Forelimb muscle (tissue), 1 donor: ENCODE measurements at places on chromosomes 6 and 20. TPM values are rescaled to one million over a fixed set of nuclear protein-coding genes. Genes with fewer than 3 reads are reported as not detected.

The PRRT1 gene
- polyA plus RNA-seq: 1.3 TPM

The FHL5 gene
- 1.7 TPM for polyA plus RNA-seq

The PPP1R14C gene
- 55.8 TPM for polyA plus RNA-seq

The SPATA25 gene
- 10.3 TPM for polyA plus RNA-seq

The MAS1 gene
- polyA plus RNA-seq: 0.18 TPM

The DEFB124 gene
- 1.3 TPM for polyA plus RNA-seq

The OPRM1 gene
- polyA plus RNA-seq: 0.05 TPM

The BHLHE23 gene
- polyA plus RNA-seq: not detected
